WTC11 (cell line): ENCODE measurements at places on chromosomes 16 and 17.

GRCh38 chr17:76268015-76268749 lies 3.0 kb downstream of the UBALD2 start:
- DNase-seq, result no peak

- no peak for DNase-seq
Measured at GRCh38 chr17:30308406-30308805, 16.7 kb upstream of the BLMH start.

- peak; percentile 68 for DNase-seq
Measured at GRCh38 chr16:75244844-75245758, 6.3 kb downstream of the BCAR1 start.

DNA sequence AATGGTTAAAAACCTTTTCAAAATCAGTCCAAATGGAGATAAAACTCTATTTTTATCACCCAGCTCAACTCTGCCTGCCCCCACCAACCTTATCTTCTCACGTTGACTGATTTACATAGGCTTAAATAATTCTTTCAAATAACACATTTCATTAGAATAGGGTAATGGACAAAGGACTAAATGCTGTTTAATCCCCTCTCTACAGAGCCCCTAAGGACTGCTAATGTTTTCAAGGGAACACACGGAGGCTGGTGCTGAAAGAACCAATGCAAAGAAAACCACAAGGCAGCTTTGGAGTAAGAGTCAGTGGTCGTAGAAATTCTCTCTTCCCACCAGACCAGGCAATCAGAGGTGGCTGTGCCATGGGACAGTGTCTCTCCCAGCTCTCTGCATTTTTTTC lies 445.7 kb upstream of the MAF start:
- DNase-seq, result no peak

- no peak for DNase-seq
Measured at GRCh38 chr16:450785-451512, 25.5 kb downstream of the RAB11FIP3 start.

DNA sequence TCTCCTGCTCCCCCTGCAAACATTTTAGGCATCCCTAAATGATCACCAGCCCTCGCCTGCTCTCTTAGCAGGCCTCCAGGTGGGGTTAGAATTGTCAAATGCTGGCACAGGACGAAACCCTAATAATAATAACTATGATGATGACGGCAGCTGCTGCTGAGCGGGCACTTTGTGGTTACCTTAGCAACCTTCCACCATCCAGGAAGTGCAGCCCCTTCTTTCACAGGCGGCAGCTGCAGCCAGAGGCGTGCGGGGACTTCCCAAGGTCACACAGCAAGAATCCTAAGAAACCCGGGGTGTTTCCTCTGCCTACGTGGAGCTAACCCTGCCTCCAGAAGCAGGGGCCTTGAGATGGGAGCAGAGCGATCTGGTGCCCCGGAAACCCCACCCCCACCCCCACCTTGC lies 22.4 kb upstream of the EIF1 start:
- DNase-seq, result no peak

DNA sequence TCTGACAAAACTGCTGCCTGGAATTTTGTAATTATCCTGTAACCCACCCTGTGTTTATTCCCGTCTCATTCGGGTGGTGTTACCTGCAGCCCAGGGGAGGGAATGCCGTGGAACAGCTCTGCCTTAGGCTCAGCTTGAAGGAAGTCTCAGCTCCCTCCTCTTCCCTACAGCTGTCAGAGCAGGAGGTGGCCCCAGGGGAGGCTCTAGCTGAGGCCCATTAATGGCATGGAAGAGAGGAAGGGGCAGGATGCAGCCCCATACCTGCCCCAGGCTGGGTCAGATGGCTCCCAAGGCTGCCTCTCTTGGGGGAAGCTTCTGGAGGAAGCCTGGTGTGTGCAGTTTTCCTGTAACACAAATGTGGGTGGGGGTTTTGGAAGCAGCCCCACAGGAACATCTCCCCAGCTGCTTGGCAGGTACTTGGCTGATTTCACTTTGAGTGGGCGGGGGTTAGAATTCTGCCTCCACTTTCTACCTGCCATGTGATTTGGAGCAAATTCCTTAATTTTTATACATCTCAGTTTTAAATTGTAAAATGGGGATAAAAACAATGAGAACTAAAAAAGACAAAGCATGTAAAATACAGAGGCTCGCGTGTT lies 103.9 kb downstream of the MGAT5B start:
- DNase-seq, result no peak

- no peak for DNase-seq
Measured at GRCh38 chr16:18979936-18980335, 3.8 kb upstream of the TMC7 start.

DNA sequence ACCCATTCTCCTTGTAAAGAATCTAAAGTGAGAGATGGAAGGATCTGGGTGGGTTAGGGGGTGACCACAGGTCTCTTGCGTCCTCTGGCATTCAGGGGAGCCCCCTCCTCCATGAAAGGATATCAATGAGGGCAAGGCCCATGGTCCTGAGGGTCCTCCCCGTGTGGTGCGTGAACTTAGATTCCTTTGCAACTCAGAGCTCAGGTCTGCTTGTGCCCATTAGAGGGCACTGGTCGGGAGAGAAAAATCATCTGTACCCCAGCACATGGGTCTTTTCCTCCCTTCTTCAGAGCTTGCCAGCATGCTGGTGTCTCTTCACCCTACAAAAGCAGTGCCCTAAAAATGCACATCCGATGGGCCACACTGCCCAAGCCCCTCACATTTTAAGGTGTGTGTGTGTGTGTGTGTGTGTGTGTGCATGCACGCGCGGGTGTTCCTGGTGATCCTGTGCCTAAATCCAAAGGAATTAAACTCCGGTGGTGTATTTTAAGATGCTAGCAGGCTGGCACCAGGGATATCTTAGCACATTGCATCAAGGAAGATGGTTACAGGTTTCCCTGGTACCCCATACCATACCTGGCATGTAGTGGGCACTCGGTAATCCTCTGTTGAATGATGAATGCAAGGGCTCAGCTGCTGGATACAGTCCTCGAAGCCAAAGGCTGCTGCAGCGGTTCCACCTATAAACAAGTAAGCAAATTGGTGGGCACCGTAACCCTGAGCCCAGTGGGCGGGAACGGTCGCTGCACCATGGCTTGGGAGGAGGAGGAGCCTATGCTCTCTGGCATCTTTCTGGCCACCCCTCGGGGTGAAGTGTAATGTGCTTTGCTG lies 4.7 kb downstream of the C1QTNF1 start:
- DNase-seq, result no peak

GRCh38 chr17:50573866-50574611 lies 13.5 kb downstream of the CACNA1G start:
- DNase-seq, result no peak

DNA sequence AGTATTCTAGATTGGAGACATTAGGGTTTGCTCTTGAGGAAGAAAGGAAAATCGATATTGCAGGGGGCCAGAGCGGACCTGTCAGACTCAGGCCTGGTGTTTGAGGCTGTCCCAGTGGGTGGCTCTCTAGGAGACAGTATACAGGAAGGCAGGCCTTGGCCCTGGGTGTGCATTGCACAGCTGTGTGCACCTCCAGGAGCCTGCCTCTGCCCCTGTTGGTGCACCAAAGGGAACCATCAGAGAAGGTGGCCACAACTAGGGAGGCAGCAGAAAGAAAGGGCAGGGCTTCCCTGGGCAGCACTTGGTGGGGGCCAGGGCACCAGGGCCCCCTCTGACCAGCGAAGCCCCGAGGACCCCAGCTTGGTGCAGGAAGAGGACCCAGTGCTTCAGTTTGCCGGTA lies 188.0 kb downstream of the NTN1 start:
- DNase-seq, result no peak

DNA sequence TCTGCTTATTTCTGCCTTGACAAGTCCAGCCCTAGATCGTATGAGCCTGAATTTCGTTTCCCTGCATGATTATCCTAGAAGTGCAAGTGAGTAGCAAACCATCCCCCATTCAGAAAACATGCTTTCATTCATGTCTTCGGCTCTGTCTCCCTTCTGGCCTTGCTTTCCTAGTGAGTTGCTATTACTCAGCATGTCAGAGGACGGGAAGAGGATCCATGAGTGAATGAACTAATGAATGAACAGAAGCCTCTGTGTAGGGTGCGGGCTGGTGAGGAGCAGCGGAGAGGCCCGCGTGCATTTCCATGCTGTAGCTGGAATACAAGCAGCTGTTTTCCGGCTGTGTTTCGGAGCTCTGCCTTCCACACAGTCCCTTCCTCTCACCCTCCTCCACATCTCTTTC lies 155.7 kb upstream of the NOL11 start:
- DNase-seq, result no peak

GRCh38 chr17:55845385-55845784 lies 94.5 kb downstream of the PCTP start:
- peak; percentile 79 for DNase-seq

- no peak for DNase-seq
Measured at GRCh38 chr17:57751348-57751971, 6.4 kb upstream of the CCDC182 start.

GRCh38 chr17:80926591-80927250 lies 64.9 kb upstream of the CHMP6 start:
- no peak for DNase-seq

GRCh38 chr16:23148166-23148512 lies 1.1 kb downstream of the USP31 start:
- no peak for DNase-seq

- DNase-seq, result peak; percentile 21
Measured at GRCh38 chr16:15829460-15829859, 27.4 kb downstream of the MYH11 start.

- no peak for DNase-seq
Measured at GRCh38 chr17:70086516-70086915, 11.5 kb downstream of the KCNJ16 start.

DNA sequence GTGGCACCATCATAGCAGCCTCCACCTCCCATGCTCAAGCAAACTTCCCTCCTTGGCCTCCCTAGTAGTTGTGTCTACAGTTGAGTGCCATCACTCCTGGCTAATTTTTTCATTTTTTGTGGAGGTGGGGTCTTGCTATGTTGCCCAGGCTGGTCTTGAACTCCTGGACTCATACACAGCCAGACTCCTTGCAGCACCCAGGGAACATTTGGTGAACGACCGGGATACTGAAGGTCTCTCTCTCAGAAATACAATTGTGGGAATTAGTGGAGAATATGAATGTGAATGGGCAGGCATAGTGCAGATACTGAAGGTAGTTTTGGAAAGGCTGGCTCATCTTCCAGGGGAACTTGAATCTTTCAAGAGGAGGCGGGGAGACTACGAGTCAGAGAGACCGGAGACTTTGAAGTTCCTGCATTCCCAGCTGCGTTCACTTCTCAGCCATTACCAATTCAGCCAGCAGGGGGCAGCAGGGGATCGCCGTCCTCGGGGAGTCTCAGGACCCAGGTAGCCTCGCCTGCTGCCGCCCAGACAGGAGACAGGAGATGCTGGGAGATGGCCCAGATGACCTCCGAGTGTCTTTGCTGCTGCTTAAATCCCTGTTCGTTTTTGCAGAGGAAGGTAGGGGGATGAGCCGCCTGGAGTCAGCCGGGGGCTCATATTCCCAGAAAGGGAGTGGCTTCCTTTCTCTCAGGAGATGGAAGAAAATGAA lies 68.6 kb downstream of the HAPSTR1 start:
- DNase-seq, result peak; percentile 87

DNA sequence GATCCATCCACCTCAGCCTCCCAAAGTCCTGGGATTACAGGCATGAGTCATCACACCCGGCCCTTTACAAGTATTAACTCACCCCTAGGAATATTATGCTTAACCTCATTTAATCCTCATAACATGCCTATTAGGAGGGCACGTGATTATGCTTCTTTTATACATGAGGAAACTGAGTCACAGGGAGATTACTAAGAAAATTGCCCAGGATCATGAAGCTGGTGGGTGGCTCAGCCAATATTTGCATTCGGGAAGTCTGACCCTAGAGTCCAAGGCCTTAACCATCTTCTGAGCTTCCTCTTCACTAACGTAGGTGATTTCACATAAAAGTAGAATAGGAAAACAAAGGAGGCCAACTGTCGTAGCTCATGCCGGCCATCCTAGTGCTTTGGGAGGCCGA lies 19.0 kb upstream of the SNN start:
- DNase-seq, result no peak

- no peak for DNase-seq
Measured at GRCh38 chr16:88911136-88911945, 44.9 kb upstream of the PABPN1L start.

GRCh38 chr16:73871088-73871733 lies 425.4 kb upstream of the PSMD7 start:
- no peak for DNase-seq

GRCh38 chr16:3842994-3843393 lies 37.5 kb downstream of the CREBBP start:
- DNase-seq, result no peak

DNA sequence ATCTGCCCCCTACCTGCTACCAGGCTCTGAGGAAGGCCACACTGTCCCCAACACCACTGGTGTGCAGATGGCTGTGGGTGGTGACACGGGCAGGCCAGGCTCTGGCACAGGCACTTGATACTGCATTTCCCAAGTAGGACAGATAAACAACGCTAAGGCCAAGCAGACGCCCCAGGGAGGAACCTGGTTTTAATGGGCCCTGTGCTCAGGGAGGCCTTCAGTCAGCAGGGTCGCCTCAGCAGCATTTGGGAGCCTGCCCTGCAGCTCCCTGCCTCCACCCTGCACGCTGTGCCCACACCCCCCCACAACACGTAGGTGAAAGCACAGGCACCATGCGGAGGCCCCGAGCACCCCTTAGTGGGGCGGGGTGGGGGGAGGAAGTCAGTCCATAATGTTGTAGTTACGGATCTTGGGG lies 3.3 kb upstream of the FASN start:
- no peak for DNase-seq
